NCI-H1436 treated with DMSO at 0.1 percent for 48 hours (cell line): ENCODE measurements at places on chromosomes 4 and X.

DNA sequence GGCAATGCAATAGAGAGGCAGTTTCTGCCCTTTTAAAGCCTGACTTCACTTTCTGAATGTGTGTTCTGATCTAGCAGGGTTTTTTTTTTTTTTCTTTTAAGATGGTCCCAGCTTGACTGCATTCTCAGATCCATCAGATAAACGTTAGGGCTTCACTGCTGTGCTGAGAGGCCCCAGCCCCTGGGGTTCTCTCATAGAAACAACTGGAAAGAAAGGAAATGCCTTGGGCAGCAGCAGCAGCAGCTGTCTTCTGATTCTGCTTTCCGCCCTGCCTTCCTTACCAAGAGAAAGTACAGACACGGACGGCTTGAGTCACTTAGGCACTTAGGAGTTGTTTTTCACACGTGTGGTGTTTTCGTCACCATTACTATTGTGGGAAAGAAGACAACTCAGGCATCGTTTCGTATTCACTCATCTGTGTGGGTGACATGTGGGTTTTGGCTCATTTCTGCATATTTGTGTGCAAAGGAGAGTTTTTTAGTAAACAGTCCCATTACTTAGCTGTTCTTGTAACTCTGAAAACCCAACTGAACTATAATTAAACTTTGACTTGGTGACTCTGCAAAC lies 172.0 kb downstream of the PTTG2 start:
- DNase-seq = no peak

DNA sequence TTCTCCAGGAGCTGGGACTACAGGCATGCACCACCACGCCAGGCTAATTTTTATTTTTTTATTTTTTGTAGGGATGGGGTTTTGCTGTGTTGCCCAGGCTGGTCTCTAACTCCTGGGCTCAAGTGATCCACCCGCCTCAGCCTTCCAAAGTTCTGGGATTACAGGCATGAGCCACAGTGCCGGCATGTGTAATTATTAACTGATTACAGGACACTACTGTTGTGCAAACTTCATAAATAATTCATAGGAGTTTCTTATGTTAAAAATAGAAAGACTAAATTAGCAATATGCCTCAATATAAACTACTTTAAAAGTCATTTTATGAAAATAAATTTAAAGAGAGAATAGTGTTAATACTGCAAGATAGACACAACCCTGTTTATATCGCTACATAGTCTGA lies 221.9 kb downstream of the SNCA start:
- no peak for DNase-seq

DNA sequence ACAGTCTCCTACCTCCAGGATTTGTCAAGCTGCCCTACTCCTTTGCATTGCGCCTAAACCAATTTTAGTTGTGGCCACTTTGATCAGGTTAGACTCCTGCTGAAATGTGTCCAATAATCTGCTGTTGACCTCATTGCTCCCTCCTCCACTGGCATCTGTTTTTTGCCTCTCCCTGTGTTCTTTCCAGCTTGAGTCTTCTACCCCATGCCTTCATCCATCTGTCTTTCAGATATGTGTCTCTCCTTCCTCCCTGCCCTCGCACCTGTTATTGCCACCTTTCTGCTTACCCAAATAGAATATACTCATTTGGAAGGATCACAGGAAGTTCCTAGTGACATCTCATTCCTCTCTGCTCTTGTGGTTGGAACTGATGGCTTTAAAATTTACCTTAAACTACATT lies 366.6 kb upstream of the CLNK start:
- DNase-seq = no peak

- DNase-seq = no peak
Measured at GRCh38 chrX:26032111-26032912, 105.8 kb upstream of the MAGEB18 start.

- DNase-seq = no peak
Measured at GRCh38 chrX:54934058-54934457, 13.4 kb downstream of the TRO start.

GRCh38 chr4:14772388-14772787 lies 229.9 kb upstream of the CPEB2 start:
- no peak for DNase-seq

DNA sequence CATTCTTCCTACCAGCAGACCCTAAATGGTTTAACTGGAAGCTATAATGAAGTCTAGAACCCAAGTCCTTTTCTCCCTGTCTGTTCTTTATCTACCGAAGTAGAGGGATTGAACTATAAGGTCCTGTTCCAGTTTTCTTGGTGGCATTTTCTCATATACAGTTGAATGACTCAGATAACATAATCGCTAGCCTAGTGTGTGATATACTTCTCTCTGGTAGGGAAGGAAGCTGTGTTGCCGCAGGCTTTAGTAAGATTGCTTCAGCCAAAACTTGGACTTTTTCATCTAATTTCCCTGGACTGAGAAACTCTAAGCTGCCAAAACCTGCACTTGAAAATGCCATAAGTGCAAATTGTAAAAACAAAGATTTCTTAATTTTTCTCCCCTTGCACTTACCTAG lies 123.4 kb downstream of the NWD2 start:
- no peak for DNase-seq

DNA sequence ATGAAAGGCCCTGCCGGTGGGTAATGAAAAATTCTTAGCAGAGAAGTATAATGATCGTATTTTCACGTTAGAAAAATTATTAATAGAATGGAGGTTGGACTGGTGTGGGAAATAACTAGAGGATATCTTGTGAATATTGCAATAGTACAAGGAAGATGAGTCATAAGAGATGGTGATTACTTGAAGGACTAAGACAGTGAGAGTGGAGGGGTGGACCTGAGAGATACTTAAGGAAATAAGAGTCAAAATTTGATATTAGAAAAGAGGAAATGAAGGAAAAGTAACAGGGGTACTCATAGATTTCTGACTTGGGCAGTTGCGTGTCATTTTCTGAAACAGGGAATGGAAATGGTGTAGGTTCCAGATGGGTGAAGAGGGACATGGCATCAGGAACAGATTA lies 1.7 kb upstream of the USP53 start:
- DNase-seq = no peak

DNA sequence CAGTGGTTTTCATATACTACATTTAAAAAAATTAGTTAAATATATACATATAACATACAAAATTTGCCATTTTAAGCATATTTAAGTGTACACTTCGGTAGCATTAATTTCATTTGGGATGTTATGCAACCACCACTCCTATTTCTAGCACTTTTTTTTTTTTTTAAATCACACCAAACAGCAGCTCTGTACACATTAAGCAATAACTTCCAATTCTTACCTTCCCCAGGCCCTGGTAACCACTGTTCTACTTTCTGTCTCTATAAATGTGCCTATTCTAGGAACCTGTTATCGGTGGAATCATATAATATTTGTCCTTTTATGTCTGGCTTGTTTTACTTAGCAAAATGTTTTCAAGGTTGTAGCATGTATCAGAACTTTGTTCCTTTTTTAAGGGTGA lies 39.1 kb downstream of the TMEM164 start:
- DNase-seq = no peak

DNA sequence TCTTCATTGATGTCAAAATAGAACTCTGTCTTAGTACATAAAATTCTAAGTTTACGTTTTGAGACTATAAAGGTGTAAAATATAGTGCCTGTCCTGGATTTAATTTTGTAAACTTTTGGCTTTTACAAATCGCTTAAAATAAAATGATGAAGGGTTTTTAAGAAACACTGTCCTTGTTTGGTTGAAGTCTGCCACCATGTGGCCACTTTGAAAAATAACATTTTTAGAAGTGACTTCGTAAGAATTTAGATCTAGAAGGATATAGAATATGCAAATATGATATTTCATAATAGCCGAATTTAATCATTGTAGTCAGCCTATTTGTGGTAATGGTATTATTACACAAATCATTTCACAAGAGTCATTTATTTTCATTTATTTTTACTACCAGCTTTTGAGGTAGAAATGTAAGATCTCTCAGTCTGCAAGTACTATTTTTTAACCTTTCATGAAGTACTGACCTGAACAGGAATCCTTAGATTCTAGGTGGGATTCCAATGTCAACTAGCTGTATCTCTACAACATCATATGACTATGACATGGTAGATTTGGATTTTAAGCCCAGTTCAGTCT lies 31.0 kb upstream of the FAT4 start:
- no peak for DNase-seq

DNA sequence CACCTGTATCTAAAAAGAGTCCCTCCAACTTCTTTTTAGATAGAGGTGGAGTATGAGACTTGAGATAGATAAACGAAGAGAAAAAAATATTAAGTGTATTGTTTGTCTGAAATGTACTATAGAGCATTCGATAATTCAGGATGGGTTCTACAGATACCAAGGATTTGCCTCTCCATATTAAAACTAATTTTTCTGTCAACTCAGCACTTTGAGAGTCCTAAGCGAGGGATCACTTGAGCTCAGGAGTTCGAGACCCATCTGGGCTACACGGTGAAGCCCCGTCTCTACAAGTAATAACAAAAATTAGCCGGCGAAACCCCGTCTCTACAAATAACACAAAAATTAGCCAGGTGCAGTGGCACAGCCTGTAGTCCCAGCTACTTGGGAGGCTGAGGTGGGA lies 1.5 kb downstream of the DNAAF6 start:
- DNase-seq = no peak

DNA sequence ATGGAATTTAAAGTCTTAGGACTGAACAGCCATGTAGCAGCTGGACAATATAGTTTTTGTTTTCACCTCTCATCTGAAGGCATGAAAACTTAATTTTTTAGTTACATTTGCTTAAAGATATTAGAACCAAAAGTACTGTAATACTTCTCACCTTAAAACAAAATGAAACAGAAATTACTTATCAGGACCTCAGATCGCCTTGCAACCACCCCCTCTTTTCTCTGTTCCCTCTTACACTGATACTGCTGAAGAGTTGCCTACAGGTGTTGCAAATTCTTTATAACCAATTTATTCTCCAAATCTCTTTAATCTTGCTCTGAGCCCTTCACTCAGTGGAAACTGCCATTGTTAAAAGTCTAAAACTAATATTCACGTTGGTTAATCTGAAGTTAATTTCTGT lies 145.0 kb downstream of the SPCS3 start:
- no peak for DNase-seq
